ENCODE measurements at places on chromosomes 7 and 10.

DNA sequence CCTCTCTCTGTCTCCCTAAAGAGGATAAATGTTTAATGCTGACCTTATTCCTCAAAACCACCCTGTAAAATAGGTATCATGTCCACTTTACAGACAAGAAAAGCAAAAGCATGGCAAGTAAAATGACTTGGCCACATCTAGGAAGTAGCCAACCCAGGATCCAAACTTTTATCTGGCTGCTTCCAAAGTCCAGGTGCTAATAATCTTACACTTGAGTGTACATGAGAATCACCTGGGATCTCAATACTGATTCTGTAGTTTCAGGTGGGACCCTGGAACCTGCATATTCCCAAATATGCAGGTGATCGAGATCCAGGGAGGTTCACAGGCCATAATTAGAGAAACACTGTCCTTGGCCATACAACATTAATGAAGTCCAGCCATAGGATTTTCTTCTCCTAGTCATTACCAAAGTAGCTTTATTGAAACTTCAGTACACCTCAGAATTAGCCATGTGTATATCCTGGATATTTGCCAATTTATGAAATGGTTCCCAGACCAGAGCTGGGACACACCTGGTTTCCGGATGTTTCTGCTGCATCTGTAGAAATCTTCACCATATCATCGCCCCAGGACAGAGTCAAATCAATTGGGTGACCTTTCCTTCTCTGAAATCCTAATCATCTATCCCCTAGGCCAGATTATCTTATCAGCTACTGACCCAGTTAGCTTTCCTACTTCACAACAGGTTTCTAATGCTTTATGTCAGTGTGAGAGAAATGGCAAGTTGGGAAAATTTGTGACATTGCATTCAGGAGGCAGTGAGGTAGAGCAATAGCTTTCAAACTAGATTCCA, 119.1 kb upstream of the KMT2E start:
- DNase-seq, result no peak

GRCh38 chr10:103692952-103693811, 162.2 kb downstream of the SH3PXD2A start:
- DNase-seq, result no peak

DNA sequence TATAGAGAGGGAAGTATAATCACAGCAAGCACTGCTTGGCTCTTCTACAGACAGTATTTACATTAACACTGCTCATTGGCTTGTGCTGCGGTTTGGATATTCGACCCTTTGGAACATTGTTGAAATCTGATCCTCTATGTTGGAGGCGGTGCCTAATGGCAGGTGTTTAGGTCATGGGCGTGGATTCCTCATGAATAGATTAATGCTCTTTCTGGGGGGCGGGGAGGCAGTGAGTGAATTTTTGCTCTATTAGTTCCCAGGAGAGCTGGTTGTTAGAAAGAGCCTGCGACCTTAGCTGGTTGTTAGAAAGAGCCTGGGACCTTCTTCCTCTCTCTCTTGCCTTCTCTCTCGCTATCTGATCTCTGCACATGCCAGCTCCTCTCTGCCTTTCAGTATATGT, 77.3 kb upstream of the SVIL start:
- DNase-seq, result no peak

DNA sequence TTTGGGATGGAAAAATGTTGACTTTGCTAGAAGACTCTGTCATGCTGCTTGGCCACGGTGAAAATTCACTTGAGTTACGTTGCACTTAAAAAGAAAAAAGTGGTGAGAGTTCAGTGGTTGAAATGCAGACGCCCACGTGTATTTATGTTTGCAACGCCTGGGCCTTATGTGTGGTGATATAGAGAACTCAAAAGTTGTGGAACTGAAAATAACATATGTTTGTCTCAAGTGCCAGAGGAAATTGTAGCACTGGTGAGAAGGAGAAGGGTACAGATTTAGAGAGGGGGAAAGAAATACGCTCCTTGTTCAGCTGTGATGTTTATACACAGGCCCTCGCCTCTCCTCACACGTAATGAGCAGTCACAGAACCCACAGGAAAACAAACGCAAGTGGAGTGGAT, 73.6 kb downstream of the EMX2 start:
- DNase-seq, result no peak

DNA sequence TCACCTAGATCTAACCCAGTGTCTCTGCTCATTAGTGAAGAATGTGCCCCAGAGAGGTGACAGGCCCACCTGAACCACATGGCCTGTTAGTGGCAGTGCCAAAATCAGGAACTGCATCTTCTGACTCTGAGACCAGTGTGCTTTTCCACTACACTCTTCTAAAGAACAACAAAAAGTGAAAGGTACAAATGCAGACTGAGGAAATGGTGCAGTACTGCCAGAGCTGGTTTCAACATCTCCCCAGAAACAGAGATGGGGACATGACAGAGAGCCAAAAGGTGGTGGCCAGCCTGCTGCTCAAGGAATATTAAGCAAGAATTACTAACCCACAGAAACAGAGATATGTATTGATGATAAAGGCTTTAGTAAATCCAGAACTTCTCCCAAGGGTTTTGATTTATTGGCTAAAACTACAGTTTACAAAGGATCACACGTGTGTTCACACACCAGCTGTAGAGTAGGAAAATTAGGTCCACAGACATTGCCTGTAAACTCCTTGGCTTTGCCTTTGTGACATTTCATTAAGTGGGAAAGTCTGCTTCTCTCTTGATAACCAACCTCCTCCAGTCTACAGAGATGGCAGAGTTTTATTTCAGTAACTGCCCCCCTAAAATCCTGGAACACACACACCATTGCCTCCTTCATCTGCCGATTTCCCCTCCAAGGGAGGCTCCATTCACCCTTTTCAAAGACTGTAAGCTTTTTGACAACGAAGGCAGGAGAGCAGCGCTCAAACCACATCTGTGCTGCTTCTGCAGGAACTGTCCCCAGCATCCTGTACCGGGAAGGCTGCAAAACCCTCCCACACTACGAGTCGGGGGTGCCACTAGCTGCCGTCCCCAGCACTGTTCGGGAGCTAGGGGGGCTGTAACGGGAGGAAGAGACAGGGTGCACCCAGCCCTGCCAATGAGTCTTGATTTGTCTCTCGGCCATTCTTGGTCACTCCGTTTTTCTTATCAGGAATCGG, 29.8 kb downstream of the GSDME start:
- DNase-seq, result no peak

DNA sequence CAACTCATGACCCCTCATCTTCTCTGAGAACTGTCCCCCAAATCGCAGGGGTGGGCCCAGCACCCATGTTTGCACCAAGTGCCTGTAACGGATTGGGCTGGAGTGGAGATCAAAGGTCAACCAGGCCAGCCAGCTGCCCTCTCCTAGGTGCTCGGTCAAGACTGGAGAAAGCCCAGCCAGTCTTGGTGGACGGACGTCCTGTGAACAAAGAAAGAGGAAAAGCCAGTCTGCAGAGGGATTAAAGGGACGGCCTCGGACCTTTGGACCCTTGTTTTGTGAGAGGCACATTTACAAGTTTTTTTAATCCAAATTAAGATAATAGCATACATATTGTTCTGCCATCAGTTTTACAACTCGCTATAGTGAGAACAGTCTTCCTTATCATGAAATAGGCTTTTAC, 31.7 kb upstream of the GALNTL5 start:
- no peak for DNase-seq

DNA sequence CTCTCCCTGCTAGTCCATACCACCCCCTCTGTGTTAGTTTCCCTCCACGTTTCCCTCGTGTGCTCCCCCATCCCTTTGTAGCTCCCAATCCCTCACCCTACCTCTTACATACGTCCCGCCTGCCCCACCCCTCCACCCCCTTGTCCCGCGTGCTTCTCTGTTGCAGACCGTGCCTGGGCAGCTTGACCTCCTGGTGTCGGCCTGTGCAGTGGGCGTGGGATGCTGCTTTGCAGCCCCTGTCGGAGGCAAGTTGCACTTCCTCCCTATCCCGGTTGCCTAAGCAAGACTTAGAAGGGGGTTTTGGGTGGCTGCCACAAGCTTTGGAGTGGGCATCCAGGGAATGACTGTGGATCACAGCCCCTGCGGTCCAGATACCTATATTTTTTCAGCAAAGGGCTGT, 7.7 kb downstream of the CLCN1 start:
- no peak for DNase-seq

DNA sequence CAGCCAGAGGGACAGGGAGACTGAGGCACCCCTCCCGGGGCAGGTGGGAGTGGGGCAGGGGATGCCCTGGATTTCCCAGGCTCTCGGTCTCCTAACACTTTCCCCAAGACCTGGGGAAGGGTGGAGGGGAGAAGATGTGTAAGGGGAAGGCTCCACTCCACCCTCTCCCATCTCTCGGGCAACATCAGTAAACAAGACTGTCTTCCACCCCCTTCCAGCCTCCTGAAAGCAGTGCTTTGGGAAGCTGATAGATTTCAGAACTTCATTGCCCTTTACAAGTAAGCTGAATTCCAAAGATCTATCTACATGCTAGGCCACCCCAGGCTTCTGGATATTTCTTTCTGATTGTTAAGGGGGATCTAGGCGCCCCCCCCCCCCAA, 3.7 kb downstream of the FLNC start:
- no peak for DNase-seq

DNA sequence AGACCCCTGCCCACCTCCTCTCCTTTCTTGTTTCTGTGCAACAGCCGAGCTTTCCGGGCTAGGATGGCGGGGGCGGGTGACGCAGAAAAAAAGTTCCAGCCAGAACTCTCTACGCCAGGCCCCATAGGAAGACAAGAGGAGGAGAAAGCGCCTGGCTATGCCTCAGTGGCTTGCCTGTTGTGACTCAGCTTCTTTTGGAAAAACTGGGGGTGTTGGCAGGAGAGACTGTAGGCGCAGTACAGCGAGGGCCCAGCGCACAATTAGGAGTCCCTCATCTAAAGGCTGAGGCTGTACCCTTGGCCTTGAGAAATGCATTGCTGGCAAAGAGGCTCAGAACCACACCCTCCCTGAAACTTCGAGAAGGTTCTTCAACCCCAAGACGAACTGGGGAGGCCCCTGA, 28.0 kb upstream of the KPNA7 start:
- DNase-seq, result no peak

DNA sequence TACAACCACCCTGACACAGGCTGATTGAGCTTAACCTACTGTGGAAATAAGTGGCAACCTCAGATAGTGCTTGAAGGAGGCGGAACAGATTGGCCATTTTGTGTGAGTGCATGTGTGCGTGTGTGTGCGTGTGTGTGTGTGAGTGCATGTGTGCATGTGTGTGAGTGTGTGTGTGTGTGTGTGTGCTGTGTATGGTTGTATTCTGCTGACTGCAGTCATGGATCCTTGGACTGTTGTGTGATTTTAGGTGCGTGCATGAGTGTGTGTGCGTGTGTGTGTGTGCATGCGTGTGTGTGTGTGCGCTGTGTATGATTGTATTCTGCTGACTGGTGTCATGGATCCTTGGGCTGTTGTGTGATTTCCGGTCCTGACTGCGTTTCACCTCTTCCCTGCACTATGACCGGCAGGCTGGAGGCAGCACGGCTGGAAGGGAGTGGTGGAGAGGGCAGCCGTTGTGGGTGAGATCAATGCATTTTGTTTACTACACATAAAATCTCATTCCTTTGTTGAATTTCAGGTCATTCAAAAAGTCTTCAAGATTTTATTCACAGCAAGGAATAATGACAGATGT, 6.3 kb downstream of the IQCE start:
- no peak for DNase-seq

- DNase-seq, result no peak
These were observed 163.6 kb downstream of the NEURL1 start for GRCh38 chr10:103657061-103657591.

- DNase-seq, result no peak
These were observed 2.5 kb downstream of the CAMK1D start for GRCh38 chr10:12351889-12352288.

GRCh38 chr10:126122881-126123280, 226.5 kb downstream of the FANK1 start:
- no peak for DNase-seq

- peak; percentile 52 for DNase-seq
These were observed 32.7 kb upstream of the RASGEF1A start for GRCh38 chr10:43299579-43299978.

DNA sequence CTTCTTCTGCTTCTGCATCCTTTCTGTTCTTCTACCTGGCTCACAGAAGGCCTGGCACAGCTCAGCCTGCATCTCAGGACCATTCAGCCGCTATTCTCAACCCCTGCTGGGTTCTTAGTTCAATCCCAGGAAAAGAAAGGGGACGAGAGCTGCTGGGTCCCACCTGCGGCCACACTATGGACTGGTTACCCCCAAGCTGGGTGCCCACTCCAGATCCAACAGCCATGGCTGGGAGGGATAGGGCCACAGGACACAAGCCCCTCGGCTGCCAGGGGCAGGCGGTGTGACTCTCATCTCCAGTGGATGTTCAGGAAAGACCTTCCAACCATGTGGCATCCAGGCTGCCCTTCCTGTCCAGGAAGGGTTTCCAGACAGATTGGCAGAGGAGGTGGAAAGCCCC, 97.6 kb upstream of the NMT2 start:
- DNase-seq, result no peak

- DNase-seq, result no peak
These were observed 51.2 kb upstream of the CAMK2B start for GRCh38 chr7:44376429-44377133.

DNA sequence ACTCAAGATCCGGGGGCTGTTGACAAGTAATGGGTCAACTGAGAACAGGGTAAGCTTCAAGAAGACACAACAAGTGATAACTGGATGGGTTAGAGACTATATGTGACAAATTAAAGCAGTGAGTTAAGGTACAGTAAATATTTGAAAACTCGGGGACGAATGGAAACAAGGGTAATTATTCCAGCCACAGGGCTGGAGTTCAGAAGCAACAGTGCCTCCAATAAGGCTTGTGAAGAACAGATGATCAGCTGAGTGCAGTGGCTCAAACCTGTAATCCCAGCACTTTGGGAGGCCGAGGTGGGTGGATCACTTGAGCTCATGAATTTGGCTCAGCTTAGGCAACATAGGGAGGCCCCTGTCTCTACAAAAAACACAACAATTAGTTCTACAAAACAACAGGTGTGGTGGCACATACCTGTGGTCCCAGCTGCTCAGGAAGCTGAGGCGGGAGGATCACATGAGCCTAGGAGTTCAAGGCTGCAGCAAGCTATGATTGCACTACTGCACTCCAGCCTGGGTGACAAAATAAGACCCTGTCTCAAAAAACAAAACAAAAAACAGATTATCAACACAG, 20.5 kb upstream of the DLD start:
- DNase-seq, result no peak

- DNase-seq, result no peak
These were observed 31.6 kb downstream of the ELMO1 start for GRCh38 chr7:37417107-37417474.

DNA sequence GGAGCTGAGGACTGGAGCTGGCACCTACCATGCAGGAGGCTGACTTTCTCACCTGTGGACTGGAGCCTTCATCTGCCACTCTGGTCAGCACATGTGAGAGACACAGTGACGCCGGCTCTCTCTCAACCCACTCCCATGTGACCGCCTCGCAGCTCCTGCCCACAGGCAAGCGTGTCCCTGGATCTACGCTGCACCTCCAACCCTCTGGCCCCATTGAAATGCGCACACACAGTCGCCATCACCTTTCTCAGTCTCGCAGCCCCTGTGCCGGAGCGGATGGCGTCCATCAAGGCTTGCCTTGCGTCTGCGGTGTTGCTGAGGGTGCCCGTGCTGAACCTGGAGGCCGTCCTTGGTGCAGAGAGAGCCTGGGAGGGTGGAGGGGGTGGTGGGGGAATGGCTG, 242.2 kb upstream of the GRB10 start:
- no peak for DNase-seq

- DNase-seq, result no peak
These were observed 60.4 kb downstream of the RNLS start for GRCh38 chr10:88522715-88523114.

GRCh38 chr10:61662794-61663259, at the start of gene CABCOCO1:
Gene CABCOCO1, plus strand, starts transcription at chr10:61662929. Its CDS starts 44 bp downstream, at chr10:61662973.
- no peak for DNase-seq
